ENCODE measurements at places on chromosomes 16 and 17.

DNA sequence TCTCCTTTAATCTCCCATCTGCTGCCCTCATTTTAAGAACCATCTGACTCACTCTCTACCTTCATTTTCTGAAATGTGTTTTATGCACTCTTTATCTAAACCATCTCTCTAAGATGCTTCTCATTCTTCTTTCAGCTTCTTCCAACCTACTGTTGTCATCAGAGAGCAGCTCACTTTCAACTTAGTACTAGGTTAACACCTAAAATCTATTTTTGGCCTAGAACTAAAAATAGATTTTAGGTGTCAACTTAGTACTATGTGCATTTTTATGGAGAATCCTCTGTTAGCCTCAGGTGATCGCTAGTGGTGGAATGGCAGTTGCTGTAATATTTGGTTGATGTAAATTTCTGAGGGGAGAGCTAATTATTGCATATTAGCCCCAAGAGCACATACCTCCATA is 277.1 kb downstream of the KCNJ2 start:
- DNase-seq = no peak

GRCh38 chr16:89815639-89816348 is 653 bp downstream of the FANCA start:
- DNase-seq = no peak

DNA sequence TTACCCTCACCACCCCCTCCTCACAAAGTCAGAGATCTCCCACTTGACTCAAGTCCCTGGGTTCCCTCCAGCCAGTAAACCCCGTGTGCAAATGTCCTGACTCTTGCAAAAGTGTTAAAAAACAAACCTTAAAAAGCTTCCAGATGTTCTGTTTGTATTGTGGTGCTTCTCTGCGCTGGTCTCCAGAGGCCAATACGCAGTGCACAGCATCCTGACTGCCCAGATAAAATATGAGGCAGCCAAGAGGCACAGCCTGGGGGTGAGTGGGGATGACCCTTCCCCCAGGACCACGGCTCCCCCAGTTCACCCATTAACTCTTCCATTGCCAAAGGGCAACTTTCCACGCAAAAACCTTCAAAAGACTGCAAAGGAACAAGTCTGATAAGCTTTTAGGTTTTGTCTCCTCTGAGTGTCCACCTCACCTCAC is 291.8 kb downstream of the SOX9 start:
- DNase-seq = no peak

DNA sequence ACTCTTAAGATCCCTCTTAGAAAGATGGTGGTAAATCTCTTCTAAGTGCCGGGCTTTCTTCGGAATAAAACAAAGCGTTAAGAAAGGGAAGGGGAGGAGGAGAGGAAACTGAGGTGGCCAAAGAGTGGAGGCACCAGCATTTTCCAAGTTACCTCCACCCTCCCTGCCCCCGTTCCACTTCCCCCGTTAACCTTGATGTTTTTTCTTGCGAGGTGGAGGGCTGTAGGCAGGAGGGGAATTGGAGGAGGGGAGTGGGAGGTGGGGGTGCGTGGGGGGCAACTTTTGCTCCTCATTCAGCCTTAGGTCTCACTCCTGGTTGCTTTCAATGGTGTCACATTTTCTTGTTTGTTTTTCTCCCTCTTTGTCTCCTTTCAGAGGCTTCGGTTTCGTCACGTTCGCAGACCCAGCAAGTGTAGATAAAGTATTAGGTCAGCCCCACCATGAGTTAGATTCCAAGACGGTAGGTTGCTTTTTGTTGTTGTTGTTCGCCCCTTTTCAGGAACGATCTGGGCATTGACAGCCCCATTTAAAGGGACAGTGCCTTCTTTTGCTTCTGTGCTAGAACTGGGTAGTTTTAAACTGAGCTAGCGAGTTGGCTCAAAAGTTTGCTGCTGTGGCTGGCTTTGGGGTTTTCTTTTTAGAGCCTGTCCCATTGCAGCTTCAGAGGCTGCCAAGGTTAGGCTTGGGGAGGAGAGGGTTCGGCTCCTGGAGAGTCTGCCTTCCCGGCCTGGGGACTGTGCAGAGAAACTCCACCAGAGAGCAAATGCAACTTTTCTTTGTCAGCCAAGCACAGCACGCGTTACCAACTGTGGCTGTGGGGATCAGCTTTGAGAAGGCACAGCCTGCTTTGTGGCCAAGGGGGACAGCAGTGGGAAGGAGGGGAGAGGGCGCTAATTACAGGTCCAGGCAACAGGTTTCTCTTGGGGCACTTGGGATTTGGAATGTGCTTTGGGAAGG is 1.9 kb downstream of the MSI2 start:
- no peak for DNase-seq

DNA sequence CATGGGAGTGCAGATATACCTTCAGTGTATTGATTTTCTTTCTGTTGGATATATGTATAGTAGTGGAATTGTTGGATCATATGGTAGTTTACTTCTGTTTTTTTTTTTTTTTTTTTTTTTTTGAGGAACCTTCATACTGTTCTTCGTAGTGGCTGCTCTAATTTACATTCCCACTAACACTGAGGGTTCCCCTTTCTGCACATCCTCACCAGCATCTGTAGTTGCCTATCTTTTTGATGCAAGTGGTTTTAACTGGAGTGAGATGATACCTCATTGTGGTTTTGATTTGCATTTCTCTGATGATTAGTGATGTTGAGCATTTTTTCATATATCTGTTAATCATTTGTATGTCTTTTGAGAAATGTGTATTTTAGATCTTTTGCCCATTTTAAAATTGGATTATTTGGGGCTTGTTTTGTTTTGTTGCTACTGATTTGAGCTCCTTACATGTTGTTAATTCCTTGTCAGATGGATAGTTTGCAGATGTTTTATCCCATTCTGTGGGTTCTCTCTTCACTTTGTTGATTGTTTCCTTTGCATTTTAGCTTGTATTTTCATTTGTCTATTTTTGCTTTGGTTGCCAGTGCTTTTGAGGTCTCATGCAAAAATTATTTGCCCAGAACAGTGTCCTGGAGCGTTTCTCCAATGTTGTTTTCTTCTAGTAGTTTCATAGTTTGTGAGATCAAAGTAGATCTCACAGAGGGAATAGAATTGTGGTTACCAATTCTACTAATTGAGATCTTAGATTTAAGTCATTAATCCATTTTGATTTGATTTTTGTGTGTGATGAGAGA is 25.0 kb upstream of the BCAS3 start:
- no peak for DNase-seq

DNA sequence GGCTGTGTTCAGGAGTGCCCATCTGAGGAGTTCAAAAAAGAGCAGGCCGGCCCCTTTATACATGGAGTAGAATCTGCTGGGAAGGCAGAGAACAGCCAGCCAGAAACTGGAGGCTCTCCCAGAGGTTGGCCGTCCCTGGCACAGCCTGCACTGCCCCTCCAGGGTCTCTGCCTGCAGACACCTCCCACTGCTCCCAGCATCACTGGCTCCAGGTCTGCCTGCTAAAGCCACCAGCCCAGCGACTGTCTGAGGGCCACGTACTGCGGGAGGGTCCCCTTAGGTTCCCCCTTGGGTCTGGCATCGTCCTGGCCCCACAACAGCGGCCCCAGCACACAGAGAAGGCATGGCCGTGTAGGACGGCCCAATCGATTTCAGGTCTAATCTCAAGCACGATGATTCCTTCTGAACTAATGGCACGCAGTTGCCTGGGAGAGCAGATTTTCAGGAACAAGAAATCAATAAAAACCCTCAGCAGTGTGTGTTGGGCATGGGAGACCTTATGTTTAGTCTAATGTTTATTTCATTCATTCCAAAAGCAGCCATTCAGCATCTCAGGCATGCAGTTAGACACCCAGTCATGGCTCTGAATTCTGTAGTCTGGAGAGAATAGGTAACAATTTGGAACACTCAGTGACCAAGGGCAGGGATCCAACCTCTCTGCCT is 95.6 kb downstream of the PGS1 start:
- no peak for DNase-seq

- DNase-seq = no peak
These were observed 80.3 kb upstream of the GOT2 start for GRCh38 chr16:58814348-58814801.

GRCh38 chr17:83064732-83065659 is 14.4 kb upstream of the METRNL start:
- DNase-seq = no peak

DNA sequence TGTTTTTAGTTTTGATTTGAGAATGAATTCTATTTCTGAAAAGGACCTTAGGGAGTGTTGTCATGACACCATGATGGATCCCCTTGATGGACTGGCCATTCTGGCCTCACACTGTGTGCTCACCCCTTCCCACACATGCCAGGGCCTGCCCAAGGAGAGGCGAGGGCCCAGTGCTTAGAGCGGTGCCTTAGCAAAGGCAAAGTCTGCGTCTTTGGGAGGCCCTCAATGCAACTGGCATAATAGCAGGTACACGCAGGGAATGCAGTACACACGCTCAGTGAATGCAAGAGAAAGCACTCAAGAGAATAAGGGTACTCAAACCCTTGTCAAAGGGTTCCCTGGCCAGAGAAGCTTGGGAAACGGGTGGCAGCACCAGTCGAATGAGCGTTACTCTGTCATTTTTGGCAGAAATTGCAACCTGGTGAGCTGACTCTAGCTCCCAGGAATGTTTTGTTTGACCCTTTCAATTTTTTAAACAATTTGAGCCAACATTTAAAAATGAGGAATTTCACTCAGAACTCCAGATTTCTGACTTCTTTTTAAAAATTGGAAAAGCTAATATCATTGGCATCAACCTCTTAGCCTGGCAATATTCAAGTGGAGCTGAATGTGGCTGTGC is 32.1 kb downstream of the NKD1 start:
- DNase-seq = no peak

- no peak for DNase-seq
These were observed 51.2 kb upstream of the MTMR4 start for GRCh38 chr17:58565389-58566311.

- DNase-seq = no peak
These were observed 1.8 kb downstream of the KIAA0513 start for GRCh38 chr16:85029408-85029784.

DNA sequence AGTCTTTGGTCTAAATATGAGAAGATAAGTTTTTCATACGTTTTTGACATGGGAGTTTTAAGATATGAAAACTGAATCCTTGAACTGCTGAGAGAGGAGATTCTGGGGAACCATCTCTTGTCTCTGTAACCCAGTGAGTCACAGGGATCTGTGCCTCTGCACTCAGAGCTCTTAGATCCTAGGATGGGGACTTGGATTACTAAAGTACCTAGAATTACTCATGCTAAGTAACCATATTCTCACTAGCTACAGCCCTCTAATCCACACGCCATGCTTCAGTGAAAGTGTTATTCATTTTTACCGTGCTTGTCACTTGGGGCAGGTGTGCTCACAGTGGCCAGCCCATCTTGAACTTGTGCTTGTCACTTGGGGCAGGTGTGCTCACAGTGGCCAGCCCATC is 2.0 kb downstream of the MRM3 start:
- no peak for DNase-seq

DNA sequence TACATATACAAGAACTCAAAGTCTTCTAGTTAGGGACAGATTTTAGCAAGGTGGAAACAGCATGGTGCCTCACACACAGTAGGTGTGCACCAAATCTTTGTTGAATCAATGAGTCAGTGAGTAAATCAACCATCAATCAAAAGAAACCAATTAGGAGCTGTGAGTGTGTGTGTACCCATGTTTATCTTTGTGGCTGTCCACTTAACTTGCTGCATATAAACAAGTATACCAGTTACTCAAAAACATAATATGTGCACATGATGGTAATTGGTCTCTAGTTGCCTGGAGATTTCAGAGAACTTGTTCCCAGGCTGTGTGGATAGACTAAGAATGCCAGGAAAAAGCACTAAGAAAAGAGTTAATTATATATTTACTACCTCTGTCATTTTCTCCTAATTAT is 272.2 kb upstream of the CCL2 start:
- DNase-seq = no peak
